ENCODE measurements at places on chromosomes 3 and 15.

GRCh38 chr15:39546842-39547241 is 34.0 kb upstream of the THBS1 start:
- no peak for DNase-seq

GRCh38 chr15:89551550-89551949 is 23.7 kb upstream of the TICRR start:
- DNase-seq, result no peak

DNA sequence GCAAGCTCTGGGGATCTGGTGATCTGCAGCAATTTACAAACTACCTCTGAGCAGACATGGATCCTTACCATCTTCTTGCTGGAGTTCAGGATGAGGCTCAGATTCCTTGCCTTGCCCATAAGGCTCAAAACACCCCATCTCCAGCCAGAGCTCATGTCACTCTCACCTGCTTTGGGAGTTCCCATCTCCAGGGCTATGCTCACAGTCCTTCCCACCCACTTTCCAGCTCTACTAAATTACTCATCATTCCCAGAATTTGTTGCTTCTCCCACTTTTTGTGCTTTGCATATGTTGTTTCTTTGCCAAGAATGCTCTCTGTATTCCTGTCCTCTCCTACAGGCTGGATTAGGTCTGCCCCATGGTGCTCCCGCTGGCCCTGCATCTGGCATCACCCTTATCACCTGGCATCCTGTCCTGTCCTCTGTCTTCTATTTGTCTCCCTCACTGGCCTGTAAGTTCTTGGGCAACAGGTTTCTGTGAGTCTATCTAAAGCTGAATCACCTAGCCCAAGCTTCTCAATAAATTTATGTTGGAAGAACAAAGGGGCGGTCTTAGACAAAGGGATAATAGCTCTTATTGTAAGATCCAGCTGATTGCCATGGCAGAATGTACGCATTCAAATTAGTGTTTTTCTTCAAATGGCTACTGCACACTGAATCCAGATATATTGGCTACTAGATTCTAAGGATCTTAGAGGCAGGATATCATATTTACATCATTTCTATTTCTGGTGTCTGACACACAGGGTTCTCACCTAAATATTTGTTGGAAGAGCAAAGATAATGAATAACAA is 179.2 kb downstream of the CLSTN2 start:
- no peak for DNase-seq

DNA sequence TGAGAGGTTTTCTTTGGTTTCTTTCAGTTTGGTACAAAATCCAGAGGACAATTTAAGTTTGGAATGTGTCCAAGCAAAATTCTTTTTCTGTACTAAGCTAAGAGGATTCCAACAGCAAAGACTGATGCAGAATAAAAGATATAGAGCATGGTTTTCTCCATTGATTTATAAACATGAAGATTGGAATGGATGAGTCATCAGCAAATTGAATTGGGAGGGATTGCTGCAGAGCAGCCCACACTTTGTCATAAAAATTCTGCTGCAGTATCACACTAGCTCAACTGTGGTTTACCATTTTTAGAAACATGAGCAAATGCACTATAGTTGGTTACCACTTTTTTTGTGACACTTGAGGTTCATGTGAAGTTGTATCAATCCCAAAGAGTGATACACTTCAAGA is 16.1 kb upstream of the LARP6 start:
- no peak for DNase-seq

DNA sequence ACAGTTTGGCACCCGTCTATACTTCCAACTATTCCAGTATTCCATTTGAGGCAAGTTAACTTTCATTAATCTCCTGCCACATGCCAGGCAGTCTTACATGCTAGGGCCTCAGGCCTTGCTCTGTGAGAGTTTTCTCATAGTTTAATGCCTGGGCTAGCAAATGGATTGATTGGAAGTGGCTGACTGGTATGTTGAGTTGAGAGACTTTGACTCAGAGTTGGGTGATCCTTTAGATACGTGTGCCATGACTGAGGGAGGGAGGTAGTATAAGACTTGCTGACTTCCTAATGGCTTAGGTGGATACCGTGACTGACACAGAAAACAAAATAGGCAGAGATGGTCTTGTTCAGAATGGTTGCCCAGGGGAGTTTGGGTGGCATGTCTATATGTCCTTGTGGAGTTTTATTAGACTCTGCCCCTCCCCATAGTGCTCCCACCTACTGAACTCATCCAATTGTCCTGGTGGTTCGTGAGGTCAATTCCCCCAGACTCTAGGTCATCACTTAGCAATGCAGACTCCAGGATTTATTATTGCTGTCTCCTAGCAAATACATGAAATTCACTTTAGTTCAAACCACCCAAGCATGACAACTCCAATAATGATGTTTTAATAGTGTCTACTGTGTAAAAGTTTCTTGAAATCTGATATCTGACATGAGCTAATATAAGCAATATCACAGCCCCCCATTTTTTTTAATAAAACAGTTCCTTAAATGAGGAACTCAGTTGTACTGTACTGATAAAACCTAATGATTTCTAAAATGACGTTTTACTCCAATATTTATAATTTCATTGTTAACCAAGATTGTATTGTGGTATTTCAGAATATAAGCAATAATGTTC is 413.9 kb upstream of the MDFIC2 start:
- no peak for DNase-seq

Data from D721Med (cell line).